ENCODE measurements at places on chromosomes 3 and 15.
A peak's percentile ranks its signal among the peaks of the same experiment; 100 is the strongest.

GRCh38 chr15:90367576-90367975, 15.5 kb downstream of the ZNF774 start:
- no peak for DNase-seq

- DNase-seq, result no peak
These were observed 311.4 kb downstream of the UNC13C start for GRCh38 chr15:54289590-54290136.

DNA sequence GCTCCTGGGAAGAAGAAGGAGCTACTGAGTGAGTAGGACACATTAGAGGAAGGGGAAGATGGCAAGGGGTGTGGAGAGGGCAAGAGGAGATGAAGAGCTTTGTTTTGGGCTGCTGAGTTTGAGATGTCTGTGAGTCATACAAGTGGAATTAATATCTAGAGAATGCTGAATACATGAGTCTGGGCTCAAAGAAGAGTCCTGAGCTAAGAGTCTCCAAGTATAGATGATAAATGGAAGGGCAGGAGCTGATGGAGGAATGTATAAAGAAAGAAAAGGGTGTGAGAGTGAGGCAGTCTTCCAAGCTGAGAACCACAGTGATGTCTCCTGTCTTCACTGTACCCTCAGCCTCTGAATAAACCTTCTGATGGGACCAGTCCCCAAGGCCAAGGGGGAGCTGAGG, 205.5 kb upstream of the MRPL3 start:
- DNase-seq, result no peak

DNA sequence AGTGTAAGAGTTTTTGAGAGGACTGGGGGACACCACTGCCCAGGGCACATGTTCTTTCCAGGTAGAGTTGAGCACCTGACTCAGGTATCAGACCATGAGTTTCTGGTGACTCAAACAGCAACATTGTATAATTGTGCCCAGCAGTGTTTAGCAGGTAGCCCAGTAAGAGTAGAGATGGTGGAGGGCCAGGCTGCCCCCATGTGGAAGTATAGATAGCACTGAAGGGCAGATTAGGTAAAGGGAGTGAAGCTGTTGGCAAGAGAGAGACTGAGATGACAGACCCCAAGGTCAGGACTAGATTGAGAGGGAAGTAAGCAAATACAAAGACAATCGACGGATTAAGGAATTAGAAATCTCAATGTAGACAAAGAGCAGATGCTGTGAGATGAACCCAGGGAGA, 74.6 kb downstream of the TRIM42 start:
- no peak for DNase-seq

DNA sequence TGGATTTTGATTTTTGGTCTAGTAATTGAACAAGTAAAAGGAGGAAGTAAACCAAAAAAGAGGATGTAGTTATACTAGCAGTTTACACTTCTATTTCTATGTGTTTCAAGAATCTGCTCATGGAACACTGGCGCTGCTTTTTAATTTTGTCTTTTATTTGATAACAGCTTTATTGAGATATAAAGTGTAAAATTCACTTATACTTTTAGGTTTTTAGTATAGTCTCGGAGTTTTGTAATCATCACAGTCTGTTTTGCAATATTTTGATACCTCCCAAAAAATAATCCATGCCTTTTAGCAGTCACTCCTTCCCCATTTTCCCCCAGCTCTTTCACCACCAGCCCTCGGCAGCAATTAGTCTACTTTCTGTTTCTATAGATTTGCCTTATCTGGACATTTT, 18.0 kb downstream of the UBE2E2 start:
- DNase-seq, result no peak

GRCh38 chr15:101489599-101490407, at the start of gene PCSK6:
Gene PCSK6, minus strand, starts transcription at chr15:101489707. Its CDS starts 37 bp downstream, at chr15:101489670.
- DNase-seq, result no peak

DNA sequence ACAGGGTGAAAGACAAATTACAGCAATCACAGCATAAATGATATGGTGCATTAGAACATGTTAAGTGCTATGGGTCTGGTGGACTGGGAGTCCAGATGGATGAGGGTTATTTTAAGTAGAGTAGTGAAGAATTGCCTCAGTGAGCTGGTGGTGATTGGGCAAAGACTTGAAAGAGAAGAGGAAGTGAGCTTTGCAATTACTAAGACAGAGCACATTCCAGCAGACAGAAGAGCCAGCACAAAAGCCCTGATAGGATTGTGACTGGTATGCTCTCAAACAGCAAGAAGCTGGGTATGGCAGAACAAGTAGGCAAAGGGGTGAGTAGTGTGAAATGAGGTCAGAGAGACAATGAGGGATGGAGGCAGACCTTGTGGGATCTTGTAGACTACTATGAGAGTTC, 2.1 kb upstream of the ACKR4 start:
- DNase-seq, result no peak

- no peak for DNase-seq
These were observed 33.1 kb upstream of the COL6A5 start for GRCh38 chr3:130312374-130312773.

GRCh38 chr3:39234651-39235050, 42.3 kb upstream of the XIRP1 start:
- DNase-seq, result no peak

GRCh38 chr15:60970246-60971170, 258.6 kb downstream of the RORA start:
- no peak for DNase-seq

GRCh38 chr3:88509582-88509981, 359.8 kb downstream of the C3orf38 start:
- DNase-seq, result no peak

DNA sequence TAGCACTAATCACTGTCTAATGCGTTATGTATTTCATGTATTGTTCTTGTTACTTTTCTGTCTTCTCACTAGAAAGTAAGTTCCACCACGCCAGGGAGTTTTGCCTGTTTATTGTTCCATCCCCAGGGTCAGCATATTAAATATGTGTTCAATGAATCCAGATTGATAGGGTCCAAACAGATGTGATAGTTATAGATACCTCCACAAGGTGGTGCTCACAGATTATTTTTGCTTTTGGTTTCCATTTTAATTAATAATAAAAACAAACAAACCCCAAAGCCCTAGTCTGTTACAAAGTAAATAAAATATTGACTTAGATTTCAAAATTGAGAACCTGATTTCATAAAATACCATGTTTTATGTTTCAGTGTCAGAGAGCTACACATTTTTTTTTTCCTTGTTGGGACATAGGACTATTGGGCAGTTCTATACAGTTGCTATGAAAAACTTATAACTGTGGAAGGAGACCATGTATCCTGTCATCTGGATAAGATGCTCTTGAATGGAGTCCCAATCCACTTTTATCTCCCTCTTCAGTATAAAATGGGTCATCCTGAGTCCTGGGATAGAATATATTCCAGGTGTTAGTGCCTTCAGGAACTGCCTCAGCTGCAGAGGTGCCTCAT, 12.4 kb downstream of the OTOL1 start:
- no peak for DNase-seq

DNA sequence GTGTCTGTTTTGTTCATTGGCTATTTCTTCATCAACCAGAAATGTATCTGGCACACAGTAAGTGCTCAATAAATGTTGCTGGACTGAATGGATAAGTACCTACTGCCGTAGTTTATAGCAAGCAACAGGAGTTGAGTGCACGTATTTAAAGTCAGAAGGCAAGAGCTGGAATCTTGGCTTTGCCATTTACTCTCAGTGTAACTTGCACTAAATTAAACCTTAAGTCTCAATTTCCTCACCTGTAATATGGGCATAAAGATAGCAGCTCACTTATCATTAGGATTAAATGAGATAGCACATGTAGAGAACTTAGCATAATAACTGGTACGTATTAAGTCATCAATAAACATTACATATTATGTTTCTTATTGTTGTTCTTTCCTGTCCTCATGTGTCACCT, 13.0 kb upstream of the FAM174B start:
- DNase-seq, result no peak

DNA sequence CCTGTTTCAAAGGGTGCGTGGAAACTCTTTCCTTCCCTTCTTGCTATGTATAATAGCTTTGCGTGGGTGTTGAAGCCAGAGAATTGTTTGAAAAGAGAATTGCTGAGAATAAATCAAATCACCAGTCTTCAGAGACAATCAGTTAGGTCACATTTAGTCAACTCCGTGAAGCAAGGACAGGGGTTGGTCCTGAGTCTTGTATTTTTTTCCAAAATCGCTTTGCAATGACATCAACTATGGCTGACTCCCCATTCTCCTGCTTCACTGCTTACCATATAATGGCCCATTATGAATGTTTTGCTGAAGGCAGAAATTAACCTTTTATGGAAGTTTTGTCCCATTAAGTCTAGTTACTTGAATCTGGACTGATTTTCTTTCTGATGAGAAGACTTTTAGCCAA, 852.8 kb downstream of the AGBL1 start:
- DNase-seq, result no peak

- DNase-seq, result no peak
These were observed 3.2 kb upstream of the BCL2L10 start for GRCh38 chr15:52115598-52116427.

DNA sequence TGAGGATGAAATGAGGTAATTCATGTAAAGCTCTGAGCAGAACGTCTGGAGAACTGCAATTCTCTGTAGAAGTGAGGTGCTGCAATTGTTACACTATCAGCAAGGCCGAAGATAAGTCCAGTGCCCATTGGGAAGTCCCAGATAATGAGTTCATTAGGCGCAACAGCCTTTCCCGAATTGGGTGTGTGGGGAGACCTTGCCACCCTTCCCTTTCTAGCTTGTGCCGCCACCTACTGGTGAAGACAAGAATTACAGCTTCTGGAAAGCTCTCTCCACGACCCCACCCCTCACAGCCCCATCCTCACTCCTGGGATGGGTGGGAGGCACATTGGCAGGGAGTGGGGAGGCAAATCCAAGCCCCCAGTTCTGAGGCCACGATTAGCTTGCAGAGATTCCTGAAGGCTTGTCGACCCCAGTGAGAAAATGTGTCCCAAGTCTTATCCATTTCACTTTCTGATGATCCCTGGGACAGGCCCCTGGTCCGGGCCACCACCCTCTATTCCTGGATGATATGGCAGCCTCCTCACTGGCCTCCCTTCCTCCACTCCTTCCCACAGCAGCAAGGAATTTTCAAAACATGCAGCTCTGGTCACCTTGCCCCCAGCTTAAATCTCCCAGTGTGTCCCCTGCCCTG, 36.4 kb downstream of the FAM3D start:
- peak; percentile 38 for DNase-seq

DNA sequence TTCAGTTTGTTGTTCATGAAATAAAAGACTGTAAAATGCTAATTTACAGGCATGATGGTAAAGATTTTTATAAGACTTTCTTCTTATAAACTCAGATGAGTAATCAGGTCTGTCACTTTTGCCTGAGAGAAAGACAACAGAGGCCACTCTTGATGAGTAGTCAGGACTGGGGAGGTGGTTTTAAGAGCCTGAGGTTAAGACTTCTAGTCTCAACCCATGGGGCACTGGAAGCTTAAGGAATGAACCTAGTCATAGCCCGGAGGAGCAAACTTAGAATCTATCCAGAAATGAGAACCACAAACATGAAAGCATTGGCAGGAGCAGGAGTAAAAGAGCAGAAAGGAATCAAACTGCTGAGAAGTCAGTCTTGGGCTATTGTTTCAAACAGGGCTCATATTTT, 846.3 kb upstream of the ARPP21 start:
- no peak for DNase-seq

GRCh38 chr3:134038716-134039115, 9.0 kb upstream of the SLCO2A1 start:
- no peak for DNase-seq

- DNase-seq, result no peak
These were observed 17.9 kb downstream of the SLC35A5 start for GRCh38 chr3:112579697-112580096.

DNA sequence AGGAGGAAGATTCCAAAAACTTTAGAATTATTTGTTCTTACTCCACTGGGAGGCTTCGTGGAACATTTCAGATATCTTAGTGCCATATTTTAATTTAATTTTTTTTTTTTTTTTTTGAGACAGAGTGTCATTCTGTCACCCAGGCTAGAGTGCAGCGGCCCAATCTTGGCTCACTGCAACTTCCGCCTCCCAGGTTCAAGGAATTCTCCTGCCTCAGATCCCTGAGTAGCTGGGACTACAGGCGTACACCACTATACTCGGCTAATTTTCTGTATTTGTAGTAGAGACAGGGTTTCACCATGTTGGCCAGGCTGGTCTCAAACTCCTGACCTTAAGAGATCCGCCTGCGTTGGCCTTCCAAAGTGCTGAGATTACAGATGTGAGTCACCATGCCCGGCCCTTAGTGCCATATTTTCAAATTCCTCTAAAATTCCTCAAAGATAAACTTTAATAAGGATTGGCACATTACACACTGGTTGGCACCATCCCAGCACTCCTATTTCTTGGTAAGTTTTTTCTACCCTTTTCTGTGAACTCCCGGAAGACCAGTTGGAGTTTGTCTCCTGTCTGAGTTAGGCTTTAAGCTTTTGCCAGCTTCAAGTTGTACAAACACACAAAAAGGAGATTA, 693.7 kb downstream of the MCTP2 start:
- DNase-seq, result no peak

GRCh38 chr3:143571548-143571947, 276.7 kb downstream of the SLC9A9 start:
- no peak for DNase-seq

- DNase-seq, result no peak
These were observed 228.9 kb upstream of the MRPL3 start for GRCh38 chr3:131731709-131732108.

DNA sequence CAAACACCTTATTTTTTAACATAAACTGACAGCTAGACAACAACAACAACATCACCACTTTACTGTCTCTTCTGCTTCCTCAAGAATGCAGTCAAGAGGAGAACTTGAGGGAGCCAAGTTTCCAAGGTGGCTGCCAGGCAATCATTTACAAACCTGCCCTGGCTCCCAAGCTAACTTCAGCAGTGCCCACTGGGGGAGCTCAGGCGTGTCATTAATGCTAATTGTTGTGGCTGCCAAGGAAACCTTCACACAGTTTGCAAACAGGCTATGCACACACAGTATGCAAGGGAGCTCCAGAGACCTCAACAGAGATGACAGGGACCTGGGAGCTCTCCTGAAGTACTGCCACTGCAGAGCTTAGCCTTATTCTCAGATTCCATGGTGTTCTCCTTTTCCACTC, 2.1 kb downstream of the DZIP1L start:
- no peak for DNase-seq

GRCh38 chr3:193590088-193590856, 2.7 kb upstream of the OPA1 start:
- no peak for DNase-seq

All from stimulated activated CD8-positive, alpha-beta memory T cell treated with anti-CD3 and anti-CD28 coated beads, Interleukin-7, amount 100 ng/mL, for 24 hours (primary cell).